HFF-Myc (cell line): ENCODE measurements at places on chromosomes 1 and 21.
A peak's percentile ranks its signal among the peaks of the same experiment; 100 is the strongest.

- no peak for DNase-seq
Measured at GRCh38 chr1:175864625-175865024, 121.2 kb upstream of the TNR start.

GRCh38 chr1:192805832-192806323 lies 3.0 kb upstream of the RGS2 start:
- peak; percentile 81 for DNase-seq

DNA sequence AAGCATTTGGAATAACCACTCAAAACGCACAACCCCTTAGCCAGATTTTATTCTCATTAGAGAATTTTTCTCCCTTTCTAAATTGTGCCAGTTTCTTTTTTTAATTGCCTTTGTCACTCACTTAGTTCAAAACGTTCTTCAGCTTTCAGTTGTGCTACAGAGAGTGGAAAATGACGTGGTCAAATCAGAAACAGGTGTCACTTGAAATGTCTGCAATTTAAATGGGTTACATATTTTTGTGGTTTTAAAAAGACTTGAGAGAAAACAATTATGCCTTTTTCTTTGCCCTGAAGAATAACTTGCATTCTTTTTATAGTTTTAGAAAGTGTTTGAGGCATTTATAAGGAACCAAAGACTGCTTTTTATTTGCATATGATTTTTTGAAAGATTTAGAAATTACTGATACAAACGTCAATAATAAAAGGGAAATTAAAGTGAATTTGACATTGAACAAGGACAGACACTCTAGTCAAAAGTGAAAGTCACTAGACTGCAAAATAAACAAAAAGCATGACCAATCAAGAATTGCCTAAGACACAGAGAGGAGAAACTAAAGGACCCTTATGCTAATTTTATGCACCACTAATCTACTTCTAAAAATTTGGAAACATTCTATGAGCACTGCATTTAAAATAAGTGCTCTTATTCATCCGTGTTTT lies 191.0 kb downstream of the TPR start:
- DNase-seq = peak; percentile 53

DNA sequence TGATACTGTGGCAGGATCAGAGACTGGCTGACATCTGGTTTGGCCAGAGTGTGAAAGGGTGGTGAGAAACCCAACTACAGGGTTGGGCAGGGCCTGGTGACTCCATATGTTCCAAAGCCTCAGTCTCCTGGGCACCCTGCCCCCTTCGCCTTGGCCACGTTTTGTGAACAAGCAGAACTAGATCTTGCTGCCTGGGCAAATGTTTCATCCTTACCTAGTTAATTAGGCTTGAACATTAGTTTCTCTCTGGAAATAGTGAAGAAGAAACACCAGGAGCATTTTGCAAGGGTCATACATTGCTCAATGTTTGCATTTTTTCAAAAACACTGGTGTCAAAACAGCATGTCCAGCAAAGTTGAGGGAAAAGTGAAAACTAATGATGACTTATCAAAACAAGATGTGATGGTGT lies 60.5 kb downstream of the MAP3K7CL start:
- DNase-seq = no peak

- DNase-seq = no peak
Measured at GRCh38 chr1:209989525-209989924, 51.5 kb downstream of the SYT14 start.

GRCh38 chr1:77718181-77718580 lies 35.7 kb upstream of the ZZZ3 start:
- DNase-seq = no peak

DNA sequence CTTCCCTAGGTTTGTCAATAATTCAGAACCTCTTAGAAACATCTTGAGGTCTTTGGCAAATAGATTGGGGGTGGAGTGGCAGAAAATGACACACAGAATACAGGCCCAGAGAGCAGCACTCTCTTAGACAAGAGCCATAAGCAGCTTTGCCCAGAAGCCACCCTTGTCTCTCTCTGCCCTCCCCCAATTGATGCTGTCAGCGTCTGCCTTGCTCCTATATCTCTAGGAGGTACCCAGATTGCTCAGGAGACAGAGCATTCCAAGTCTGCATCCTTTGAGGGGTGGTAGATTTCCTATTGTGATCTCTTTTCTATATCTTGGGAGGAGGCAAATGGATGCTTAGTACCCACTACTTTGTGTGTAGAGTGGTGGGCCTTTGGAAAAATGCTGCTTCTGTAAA lies 1.8 kb downstream of the RGL1 start:
- no peak for DNase-seq

GRCh38 chr1:24283326-24284155 lies 35.6 kb upstream of the GRHL3 start:
- DNase-seq = peak; percentile 73

GRCh38 chr1:198333744-198334143 lies 176.9 kb downstream of the NEK7 start:
- no peak for DNase-seq

DNA sequence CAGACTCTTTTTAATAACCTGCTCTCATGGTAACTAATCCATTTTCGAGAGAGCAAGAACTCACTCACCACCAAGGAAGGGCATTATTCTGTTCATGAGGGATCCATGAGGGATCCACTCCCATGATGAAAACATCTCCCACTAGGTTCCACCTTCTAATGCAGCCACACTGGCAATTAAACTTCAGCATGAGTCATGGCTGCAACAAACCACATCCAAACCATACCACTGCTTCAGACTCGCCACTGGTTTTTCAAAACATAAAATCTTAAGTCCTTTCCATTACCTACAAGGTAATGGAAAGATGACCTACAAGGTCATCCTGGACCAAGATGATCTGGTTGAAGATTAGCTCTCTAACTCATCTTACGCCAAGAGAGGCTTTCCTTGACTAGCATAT lies 405.1 kb downstream of the VAV3 start:
- no peak for DNase-seq

DNA sequence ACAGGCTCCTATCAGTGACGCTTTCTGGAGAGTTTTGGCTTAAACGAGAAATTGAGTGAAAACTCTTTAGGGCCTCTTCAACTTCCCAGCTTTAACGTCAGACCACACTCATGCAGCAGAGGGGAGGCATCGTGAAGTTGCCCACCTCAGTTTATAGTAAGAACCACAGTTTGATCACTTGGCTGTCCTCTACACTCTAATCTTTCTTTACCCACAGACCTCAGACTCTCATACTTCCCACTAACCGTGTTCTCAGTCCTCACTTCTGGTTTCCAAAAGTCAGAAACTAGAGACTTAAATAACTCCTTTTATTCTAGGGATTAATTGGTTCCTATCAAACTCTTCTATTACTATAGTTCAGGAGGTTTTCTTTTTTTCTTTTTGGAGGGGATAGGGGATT lies 302.2 kb downstream of the NTNG1 start:
- DNase-seq = no peak

DNA sequence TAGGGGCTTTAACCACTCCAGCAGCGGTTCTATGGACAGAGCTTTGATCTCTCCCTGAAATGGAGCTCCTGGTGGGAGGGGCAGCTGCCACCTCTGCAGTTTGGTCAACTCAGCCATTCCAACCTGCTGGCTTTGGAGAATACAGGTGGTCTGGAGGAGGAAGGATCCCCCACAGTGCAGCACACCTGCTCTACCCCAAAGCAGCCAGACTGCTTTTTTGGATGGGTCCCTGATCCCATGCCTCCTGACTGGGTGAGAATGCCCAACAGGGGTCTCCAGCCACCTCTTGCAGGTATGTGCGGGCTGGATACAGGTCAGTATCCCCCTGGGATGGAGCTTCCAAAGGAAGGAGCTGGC lies 53.9 kb downstream of the TPTE start:
- DNase-seq = no peak

DNA sequence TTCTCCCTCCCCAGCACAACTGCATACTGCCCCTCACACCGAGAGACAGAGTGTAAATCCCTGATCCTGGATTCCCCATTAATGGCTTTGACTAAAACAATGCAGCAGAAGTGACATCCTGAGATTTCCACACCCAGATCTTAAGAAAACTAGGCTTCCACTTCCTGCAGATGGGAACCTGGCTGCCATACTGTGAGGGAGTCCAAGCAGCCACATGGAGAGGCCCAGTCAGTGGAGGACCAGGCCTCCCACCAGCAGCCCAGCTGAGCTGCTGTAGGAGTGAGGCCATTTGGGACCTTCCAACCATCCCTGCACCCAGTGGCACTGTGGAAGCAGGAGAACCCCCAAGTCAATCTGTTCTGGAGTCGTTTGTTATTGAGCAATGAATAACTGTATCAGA lies 120.6 kb downstream of the CRYAA start:
- DNase-seq = no peak

GRCh38 chr1:54934869-54935268 lies 45.6 kb upstream of the TMEM61 start:
- peak; percentile 85 for DNase-seq

GRCh38 chr1:47709019-47709871 lies 271.4 kb downstream of the FOXD2 start:
- no peak for DNase-seq

DNA sequence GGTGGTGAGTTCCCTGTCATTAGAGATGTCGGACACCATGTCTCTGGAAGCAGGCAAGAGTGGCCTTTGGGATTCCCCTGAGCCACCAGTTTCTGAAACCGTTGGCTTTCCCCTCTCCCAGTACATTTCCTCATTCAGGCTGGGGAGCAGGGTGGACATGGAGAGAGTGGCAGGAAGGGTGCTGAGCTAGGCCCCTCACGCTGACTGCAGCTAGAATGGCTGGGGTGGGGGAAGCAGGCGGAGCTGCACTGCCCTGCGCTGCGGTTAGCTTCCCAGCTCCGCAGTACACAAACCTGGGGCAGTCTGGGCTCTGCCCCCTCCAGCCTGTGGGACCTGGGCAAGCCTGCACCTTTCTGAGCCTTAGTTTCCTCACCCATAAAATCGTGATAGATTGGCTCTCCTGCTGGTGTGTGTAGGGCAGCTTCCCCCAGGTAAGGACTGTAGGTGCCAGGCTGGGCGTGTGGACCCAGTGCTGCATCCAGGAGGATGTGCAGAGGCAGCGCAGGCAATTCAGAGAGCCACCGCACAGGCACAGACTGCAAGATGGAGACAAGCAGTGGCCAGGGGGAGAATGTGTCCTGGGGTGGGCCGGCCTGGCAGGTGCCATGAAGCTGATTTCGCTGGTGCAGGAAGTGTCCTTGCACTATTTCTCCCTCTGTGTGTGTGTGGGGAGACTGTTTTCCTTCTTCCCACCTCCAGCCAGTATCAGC lies 3.0 kb downstream of the PLA2G2F start:
- DNase-seq = no peak

DNA sequence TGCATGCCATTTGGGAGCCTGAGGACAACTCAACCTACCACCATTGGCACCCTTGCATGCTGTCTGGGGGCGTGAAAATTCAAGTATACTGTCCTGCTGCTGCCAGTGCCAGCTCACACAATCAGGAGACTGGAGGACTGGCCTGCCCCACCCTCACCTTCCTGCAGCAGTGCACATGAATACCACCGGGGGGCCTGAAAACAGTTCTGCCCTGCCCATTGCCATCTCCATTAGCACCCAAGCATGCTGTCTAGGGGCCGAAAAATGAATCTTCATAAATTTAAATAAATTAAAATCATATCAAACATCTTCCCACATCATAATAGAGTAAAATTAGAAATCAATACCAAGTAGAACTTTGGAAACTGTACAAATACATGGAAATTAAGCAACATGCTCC lies 322.1 kb upstream of the TMPRSS15 start:
- no peak for DNase-seq

DNA sequence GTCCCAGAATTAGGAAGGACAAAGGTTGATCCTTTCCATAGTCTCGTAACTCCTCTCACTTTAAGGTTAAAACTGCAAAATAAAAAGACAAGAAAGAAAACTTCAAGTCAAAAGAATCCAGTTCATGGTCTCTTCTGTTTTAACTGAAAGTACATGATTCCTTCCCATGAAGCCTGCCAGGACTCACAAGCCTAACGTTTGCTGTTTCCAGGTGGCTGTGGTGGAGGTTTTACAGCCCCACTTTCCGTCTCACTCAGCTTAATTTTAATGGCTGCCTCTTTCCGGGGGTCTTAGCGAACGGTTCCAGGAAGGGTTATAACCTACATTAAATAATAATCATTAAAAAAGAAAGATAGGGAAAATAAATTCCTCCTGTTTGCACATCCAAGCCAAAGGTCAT lies 136.8 kb upstream of the SPAG17 start:
- no peak for DNase-seq

DNA sequence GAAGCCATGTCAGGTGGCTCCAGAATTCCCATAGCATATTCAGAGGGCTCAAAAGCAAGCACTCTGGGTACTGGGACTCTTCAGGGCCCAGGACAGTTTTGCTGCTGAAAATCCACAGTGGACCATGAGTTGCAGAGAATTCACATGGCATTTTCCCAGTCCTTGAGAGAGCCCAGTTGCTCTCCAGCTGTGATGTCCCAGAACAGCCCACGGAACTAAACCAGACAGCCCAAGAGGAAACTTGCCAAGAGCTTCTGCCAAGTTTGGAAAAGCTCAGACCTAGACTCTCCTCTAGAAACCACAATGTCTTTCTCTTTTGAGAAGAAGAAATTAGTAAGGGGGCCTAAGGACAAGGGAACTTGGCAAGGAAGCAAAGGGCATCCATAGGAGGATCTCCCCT lies 69.4 kb downstream of the RGS2 start:
- DNase-seq = no peak

DNA sequence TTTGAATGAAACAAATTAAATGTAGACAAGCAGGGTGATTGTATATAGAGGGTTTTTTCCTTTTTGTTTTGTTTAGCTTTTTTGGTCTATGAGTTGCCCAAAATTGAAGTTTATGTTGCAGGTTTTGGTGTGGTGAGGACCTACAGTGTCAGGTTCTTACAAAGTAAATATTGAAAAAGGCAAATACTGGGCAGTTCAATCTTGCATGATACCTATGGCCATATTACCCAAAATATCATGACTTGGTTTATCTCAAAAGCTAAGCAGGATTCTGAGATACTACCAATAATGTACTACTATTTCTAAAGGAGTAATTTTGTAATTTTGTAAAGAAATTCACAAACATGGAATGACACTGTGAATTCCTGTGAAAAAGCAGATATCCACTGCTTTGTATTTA lies 1.8 kb downstream of the DNAJB4 start:
- no peak for DNase-seq

- DNase-seq = no peak
Measured at GRCh38 chr1:63915121-63915520, 141.3 kb downstream of the ROR1 start.

DNA sequence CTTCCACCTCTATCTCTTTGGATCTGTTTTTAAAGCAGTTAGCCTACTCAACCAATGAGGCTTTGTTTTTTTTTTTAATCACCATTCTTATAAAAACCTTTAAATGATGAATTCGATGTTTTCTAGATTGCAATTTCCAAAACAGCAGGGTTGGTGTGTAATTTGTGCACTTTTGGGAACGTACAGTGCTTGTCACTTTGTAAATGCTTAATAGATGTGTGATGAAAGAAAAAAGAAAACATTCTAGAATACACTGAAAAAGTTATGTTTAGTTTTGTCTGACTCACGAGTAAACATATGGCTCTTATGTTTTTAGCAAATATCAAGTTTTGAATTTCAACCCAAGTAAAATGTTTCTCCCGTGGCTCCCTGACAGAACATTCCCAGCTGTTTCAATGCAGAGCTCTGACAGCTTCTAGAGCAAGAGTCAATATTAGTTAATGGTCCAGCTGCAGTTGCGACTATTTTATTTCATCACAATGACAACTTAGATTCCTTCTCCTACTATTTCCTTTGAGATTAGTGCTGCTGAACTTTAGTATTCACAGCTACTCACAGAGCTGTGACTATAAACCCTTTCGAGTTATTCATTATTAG lies 362.5 kb upstream of the ADAMTS5 start:
- no peak for DNase-seq
